ENCODE measurements at places on chromosomes 6 and 20. TPM values are rescaled to one million over a fixed set of nuclear protein-coding genes. Genes with fewer than 3 reads are reported as not detected.

Gene NUP43
- 37.7 TPM for total RNA-seq

Gene PEDS1
- total RNA-seq, result 24.4 TPM

Gene RNF182
- total RNA-seq, result 1.8 TPM

Gene SLC32A1
- total RNA-seq, result not detected

Gene SLC25A27
- total RNA-seq, result 20.7 TPM

Gene MYH7B
- total RNA-seq, result 0.33 TPM

Gene HLA-B
- total RNA-seq, result 993 TPM

Gene APOM
- total RNA-seq, result 1.5 TPM

Gene MAS1
- total RNA-seq, result not detected

Gene EPHA7
- 0.33 TPM for total RNA-seq

Gene TOP1
- total RNA-seq, result 25.8 TPM

Gene TMEM170B
- 23.0 TPM for total RNA-seq

Gene NKAIN4
- total RNA-seq, result not detected

Gene C20orf202
- 1.1 TPM for total RNA-seq

Gene TBXT
- not detected for total RNA-seq

Gene BCAS1
- not detected for total RNA-seq

Gene POPDC3
- 1.1 TPM for total RNA-seq

Gene GGTLC1
- not detected for total RNA-seq

Gene C20orf204
- 0.17 TPM for total RNA-seq

Gene PPIL6
- 8.8 TPM for total RNA-seq

Gene SFT2D1
- 65.4 TPM for total RNA-seq

Gene BFSP1
- total RNA-seq, result 0.33 TPM

Gene SLC52A3
- 0.57 TPM for total RNA-seq

Gene SEMG1
- total RNA-seq, result not detected

Gene HUS1B
- total RNA-seq, result 2.7 TPM

Gene CGA
- not detected for total RNA-seq

Gene RFX6
- not detected for total RNA-seq

Gene HEY2
- total RNA-seq, result 1.5 TPM

Gene ENPP5
- 0.38 TPM for total RNA-seq

Gene ELOVL4
- total RNA-seq, result 0.38 TPM

Gene EFCAB8
- 0.19 TPM for total RNA-seq

Gene RIN2
- 116 TPM for total RNA-seq

Gene MYO6
- total RNA-seq, result 22.1 TPM

Gene PTK6
- not detected for total RNA-seq

Gene CD40
- 18.4 TPM for total RNA-seq

Gene MAD2L1BP
- total RNA-seq, result 37.2 TPM

Gene MYLK2
- not detected for total RNA-seq

Gene CST3
- 1,587 TPM for total RNA-seq

Gene C20orf141
- 2.3 TPM for total RNA-seq
